WTC11 (cell line): ENCODE measurements at places on chromosomes 4 and X. TPM values are rescaled to one million over a fixed set of nuclear protein-coding genes. Genes with fewer than 3 reads are reported as not detected.

GRCh38 chrX:10370976-10371375 is 214.2 kb downstream of the CLCN4 start:
- no peak overlapping the region for H3K27ac ChIP-seq
- H3K4me3 ChIP-seq = no peak overlapping the region
- peaks cover 6% of the 10 kb centered on the region for H3K4me1 ChIP-seq
- DNase-seq = no peak

- H3K27ac ChIP-seq = no peak overlapping the region
- no peaks in the 10 kb centered on the region for H3K36me3 ChIP-seq
- no peak overlapping the region for H3K4me3 ChIP-seq
- no peak for DNase-seq
These were observed 184.4 kb downstream of the SPCS3 start for GRCh38 chr4:176504118-176504517.

DNA sequence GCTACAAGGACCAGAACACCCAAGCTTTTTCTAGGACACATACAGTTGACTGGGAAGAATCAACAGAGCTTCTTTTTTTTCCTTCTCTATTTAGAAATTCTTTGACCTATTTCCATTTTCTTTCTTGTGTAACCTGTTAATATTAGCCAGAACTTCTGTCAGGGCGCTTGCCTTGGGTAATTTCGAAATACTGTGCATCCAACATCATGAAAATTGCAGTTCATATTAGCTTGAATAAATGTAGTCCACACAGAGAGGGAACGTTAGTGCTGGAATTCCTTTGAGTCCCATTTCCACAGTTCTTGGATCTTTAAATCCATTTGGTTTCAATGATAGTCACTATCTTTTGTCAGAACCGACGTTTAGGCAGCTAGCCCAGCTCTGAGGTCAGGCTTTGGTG is 141.8 kb downstream of the MXRA5 start:
- no peaks in the 10 kb centered on the region for H3K4me1 ChIP-seq
- H3K4me3 ChIP-seq = no peak overlapping the region
- no peak for DNase-seq
- H3K27ac ChIP-seq = no peak overlapping the region
- H3K27me3 ChIP-seq = no peaks in the 10 kb centered on the region
- no peaks in the 10 kb centered on the region for H3K36me3 ChIP-seq

GRCh38 chr4:26199596-26199995 is 121.2 kb upstream of the RBPJ start:
- DNase-seq = no peak
- no peak overlapping the region for H3K4me3 ChIP-seq
- H3K27ac ChIP-seq = no peak overlapping the region
- H3K36me3 ChIP-seq = no peaks in the 10 kb centered on the region

- no peak for DNase-seq
- no peak overlapping the region for H3K27ac ChIP-seq
- peaks cover 4% of the 10 kb centered on the region; the same call in 1 of the 2 replicates for H3K27me3 ChIP-seq
- peaks cover 29% of the 10 kb centered on the region for H3K4me1 ChIP-seq
These were observed 7.1 kb downstream of the CCDC160 start for GRCh38 chrX:134244043-134244442.

Gene BEND4
- total RNA-seq = 40.0 to 43.4 TPM (median 43.0 TPM) in 3 replicates

Gene PCDH10
- total RNA-seq = 7.8 to 13.9 TPM (median 13.1 TPM) in 3 replicates

Gene ACE2
- 0.16 TPM in 1 of 3 replicates, not detected in the others for total RNA-seq

Gene NUDT6
- total RNA-seq = 8.0 to 8.7 TPM (median 8.4 TPM) in 3 replicates

Gene FDCSP
- total RNA-seq = not detected in 3 replicates

Gene SSX1
- 0.34 TPM in 1 of 3 replicates, not detected in the others for total RNA-seq
